ENCODE measurements at places on chromosomes 3 and 15.

DNA sequence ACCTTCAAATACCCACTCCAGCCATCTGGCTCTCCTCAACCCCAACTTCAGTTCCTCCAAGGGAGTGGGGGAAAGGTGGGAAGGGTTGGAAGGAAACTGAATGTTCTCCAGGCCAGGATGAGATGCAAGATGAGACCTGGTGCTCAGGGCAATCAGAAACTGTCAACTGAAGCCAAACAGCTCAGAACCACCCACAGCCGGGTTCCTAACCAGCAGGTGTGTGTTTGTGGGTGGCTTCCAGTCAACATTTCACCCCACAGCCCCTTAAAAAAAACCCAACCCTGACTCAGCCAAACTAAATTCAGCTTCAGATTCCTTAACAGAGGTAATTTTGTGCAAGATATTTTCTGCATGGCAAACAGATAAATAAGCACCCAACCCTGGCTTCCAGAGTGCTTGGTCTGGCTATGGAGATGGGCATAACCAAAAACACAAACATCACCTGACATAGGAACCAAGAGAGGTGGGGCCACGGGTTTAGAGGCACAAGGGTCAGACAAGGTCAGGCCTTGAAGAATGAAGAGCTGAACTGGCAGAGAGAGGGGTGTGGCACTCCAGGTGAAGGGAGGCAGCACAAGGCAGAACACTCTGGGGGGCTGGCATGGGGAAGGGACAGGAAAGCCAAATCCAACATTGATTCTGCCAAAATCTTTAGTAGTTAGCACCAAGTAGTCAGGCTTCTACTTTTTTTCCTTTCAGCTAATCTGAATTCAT, 34.7 kb downstream of the ZNF445 start:
- no peak for DNase-seq

DNA sequence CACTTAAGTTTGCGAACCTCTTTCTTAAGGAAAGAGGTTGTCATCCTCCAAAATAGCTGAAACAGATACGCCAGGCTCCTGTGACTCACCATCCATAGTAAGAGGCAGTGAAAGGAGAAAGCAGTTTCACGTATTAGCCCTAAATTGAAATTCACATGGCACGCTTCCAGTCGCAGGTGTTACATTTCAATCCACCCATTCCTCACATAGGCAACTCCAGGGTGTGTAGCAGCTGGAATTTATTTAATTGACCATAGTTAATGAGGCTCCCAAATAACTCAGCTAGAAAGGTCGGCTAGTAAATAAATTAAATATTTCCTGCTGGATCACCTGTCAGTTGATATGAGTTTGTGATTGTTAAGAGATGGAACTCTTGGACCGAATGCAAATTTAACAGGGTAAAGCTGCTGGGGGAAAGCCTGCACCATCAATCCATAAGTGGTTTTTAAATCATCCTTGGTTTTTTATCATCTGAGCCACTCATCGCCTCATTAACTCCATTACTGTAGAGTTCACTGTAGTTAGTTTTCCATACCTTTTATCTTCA, 19.6 kb downstream of the NSUN3 start:
- DNase-seq = no peak

DNA sequence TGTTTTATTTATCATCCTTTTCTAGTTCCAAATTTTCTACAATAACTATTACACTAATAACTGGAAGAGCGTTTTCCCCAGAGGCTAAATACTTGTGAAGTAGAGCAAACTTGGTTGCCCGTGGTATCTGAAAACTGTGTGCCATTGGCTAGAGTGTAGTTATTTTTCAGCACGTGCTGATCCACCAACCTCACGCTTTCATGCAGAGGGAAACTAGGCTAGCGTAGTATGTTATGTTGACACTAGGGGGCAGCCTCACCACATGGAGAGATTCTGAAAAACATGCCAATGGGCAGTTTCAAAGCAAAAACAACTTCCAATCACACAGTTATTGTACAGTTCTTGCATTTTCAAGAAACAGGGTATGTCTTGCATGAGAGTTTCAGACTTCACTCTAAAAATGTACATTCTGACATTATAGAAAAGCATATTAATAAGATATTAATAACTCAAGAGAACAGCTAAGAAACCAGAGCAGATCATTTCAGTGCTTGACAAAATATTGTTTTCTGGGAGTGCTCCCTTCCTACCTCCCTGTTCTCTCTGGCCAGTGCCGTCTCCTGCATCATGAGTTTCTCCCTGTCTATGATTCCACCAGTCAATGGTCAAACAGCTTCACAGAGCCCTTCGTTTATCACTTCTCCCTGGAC, 39.7 kb downstream of the SPATA12 start:
- DNase-seq = peak; percentile 70

DNA sequence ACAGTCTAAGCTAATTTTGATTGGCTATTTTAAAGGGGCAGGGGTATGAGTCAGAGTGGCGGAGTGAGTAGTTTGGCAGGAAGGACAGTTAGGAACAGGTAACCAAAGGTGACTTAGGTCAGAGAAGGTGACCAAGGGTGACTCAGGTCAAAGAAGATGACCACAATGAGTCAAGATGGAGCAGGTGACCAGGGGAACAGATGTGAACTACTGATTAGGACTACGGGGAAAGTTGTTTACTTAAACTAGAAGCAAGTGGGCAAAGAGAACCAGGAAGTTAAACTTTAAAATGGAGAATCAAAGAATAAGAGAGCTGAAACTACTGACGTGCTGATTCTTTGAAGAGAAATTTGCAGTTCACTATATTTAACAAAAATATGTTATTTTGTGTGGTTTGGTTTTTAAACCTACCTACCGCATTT, 14.1 kb upstream of the CA12 start:
- DNase-seq = no peak

- no peak for DNase-seq
Observed at GRCh38 chr3:151216641-151217607, 13.9 kb upstream of the GPR171 start.

DNA sequence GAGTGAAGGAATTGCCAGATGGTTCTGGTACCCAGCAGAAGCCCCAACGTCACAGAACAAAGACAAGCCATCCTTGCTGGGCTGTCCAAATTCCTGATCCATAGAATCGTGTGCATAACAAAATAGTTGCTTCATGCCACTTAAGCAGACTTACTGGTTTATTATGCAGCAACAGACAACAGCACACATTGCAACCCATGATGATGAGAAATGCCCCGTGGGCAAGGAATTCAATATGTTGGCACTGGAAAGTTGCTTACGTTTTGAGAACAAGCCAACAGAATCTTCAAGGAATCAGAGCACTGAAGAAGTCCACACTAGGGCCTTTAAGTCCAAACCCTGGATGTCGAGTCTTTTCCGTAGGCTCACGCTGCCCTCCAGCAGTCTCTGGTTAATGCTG, 40.3 kb downstream of the CCR4 start:
- DNase-seq = no peak

GRCh38 chr15:76942331-76942730, 10.8 kb downstream of the RCN2 start:
- no peak for DNase-seq

GRCh38 chr15:67120839-67121643, 55.6 kb downstream of the SMAD3 start:
- peak; percentile 31 for DNase-seq

DNA sequence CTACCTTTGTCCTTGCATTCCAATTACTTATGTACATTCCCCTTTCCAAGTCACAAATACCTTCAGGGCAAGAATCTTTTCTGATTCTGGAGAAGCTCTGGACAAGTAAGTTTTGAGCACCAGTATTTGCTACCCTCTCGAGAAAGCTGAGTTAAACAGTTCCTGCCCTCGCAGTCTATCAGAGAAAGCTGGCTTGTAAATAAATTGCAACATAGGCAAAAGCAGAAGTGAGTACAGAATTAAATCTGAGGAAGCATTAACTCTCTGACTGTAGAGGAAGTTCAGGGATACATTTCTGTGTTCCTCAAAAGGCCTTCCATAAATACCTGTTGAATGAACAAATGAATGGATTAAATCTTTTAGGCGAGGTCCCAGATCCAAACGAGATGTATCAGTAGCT, 1.2 kb downstream of the OSBPL11 start:
- DNase-seq = no peak

GRCh38 chr3:141328286-141329166, 39.8 kb upstream of the ZBTB38 start:
- no peak for DNase-seq

- no peak for DNase-seq
Observed at GRCh38 chr3:141462176-141462859, 24.5 kb upstream of the RASA2 start.

GRCh38 chr3:152610622-152611021, 224.3 kb upstream of the P2RY1 start:
- peak; percentile 23 for DNase-seq

GRCh38 chr3:172913911-172914655, 163.6 kb downstream of the ECT2 start:
- DNase-seq = no peak

DNA sequence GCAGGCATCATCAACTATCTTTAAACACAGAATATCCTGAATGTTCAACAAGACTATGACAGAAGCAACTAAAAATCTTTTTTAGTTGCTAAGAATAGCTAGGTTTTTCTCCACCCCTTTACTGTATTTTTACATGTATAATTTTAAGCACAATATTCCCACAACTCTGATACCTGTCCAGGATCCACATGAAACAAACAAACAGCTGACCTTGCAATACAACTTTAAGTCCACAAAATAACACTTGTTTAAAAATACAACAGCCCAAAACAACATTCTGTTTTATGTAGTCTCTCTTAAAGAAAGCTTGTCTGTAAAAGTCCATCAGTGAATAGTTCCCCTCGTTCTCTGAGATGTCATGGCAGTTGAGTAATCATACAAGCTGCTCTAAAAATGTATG, 41.1 kb downstream of the IFT57 start:
- no peak for DNase-seq
